ENCODE measurements at places on chromosomes 13 and 19.

DNA sequence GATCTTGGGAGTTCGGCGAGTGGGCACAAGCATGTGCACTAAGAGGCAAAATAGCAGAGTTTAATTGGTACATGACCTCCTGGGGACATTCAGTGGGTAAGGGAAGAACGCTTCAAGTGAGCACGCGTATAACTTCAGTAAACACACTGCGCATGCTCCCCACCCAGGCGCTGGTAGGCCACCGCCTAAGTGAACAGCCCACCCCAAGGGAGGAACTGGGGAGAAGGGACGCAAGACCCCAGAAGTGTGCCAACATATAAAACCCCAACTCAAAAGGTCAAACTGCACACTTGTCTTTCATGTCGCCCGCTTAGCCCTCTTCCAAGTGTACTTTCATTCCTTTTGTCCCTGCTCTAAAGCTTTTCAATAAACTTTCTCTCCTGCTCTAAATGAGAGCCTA lies 10.5 kb upstream of the NTN5 start:
- peak; percentile 83 for DNase-seq

DNA sequence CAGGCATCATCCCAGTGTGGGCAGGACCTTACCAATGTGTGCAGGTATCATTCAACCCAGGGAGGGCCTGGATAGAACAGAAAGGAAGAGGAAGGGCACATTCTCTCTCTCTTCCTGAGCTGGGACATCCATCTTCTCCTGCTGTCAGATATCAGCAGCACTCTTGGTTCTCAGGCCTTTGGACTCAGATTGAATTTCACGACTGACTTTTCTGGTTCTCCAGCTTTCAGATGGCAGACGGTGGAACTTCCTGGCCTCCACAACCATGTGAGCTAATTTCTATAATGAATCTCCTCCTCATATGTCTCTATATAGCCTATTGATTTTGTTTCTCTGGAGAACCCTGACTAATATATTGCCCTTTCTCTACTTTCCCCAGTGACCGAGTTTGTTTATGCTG lies 77.3 kb downstream of the OLFM4 start:
- DNase-seq: no peak

GRCh38 chr19:28880735-28881401 lies 332.1 kb downstream of the UQCRFS1 start:
- DNase-seq: no peak

DNA sequence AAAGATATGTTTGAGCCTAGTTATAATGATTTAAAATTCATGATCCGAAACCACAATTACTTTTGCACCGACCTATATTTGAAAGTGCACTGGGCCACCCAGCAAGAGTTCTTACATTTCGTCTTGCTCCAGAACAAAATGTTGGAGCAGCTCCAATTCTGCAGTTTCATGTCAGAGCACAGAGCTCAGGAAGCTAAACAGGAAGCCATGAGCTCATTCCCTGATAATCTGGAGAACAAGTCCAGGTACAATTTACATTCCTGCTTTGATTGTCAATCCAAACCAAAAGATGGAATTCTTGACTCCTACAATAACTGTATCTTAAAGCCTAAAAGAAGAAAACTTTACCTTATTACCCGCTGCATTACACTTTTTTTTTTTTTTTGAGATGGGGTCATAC lies 131.8 kb downstream of the KCTD12 start:
- no peak for DNase-seq

- DNase-seq: no peak
Observed at GRCh38 chr19:55345818-55346724, 6.4 kb downstream of the KMT5C start.

GRCh38 chr19:48913114-48913889 lies 13.2 kb downstream of the NUCB1 start:
- DNase-seq: peak; percentile 49

GRCh38 chr13:44072536-44072935 lies 192.8 kb downstream of the LACC1 start:
- no peak for DNase-seq

- DNase-seq: no peak
Observed at GRCh38 chr13:28584873-28585381, 74.0 kb upstream of the POMP start.
